ENCODE measurements at places on chromosomes 2 and 18.

- no peak for DNase-seq
These were observed 125.6 kb downstream of the TSN start for GRCh38 chr2:121881038-121881437.

GRCh38 chr2:240324312-240325015, 111.0 kb upstream of the GPC1 start:
- DNase-seq: no peak

GRCh38 chr2:61090386-61090921, 24.8 kb downstream of the SANBR start:
- no peak for DNase-seq

GRCh38 chr2:222686086-222686750, 14.8 kb downstream of the MOGAT1 start:
- DNase-seq: no peak

DNA sequence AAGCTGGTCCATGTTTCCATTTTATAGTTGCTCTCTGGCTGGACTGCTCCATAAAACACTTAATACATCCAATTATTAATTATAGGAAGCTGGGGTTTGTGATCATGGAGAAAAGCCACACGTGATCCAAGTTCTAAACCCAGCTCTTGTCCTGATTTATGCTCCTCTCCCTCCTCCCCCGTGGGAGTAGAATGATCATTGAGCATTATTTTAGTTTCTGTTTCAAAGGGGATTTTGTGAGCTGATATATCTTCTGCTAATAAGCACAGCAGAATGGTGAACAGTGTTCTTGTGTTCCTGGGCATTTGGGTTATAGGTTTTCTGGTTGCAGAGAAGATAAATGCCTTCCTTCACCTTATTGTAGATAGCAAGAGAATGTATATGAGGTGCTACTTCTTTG, 135.7 kb upstream of the TMEM200C start:
- no peak for DNase-seq

DNA sequence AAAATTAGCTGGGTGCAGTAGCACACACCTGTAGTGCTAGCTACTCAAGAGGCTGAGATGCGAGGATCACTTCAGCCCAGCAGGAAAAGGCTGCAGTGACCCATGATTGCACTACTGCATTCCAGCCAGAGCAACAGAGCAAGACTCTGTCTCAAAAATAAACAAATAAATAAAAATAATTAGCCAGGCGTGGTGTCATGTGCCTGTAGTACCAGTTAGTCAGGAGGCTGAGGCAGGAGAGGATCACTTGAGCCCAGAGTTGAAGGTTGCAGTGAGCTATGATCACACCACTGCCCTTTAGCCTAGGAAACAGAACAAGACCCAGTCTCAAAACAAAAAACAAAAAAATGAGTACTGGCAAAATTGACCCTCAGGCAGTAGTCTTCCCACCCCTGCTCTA, 61.9 kb upstream of the PPP1CB start:
- DNase-seq: no peak

DNA sequence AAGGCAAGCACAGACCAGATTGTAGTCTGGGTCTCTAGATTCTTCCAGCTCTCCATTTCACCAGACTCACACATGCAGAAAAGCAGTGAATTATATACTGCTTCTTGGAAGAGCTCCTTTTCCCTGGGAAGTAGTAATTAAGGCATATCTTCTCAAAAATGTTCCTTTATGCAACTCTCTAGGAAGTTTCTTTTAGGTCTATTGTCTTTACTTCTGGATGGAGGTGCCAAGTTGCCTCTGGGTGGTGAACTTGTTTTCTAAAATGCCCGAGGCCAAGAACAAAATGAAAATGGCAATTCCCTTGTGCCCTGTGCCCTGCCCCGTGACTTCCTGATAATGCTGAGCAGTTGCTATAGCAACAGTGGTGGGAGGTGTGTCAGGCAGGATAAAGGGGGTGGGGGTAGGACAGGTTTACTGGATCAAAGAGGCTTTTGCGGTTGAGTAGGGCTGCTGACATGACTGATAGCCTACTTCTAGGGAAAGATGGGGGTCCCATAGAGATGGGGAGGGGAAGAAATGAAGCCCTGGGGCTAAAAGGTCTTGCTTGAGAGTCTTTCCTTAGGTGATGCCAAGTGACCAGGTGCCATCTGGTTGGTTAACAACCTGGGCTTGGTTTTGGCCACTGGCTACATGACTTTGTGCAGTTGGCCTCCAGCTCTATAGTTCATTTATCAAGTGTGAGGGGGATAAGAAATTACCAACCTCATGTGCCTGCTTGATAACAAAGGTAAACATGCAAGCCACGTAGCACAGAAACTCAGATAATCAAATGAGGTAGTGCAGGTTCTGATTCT, 11.8 kb downstream of the IGFBP2 start:
- DNase-seq: no peak

- no peak for DNase-seq
These were observed 196.4 kb upstream of the TWIST2 start for GRCh38 chr2:238651306-238652052.

Data from BJ (cell line).